Psoas muscle (tissue), 8 donors: ENCODE measurements at places on chromosomes 2 and 18. TPM values are rescaled to one million over a fixed set of nuclear protein-coding genes. Genes with fewer than 3 reads are reported as not detected.

NR4A2 gene
- polyA plus RNA-seq, result 0.31 TPM

SULT6B1 gene
- polyA plus RNA-seq, result not detected

SLC23A3 gene
- polyA plus RNA-seq, result 0.09 TPM

EFEMP1 gene
- polyA plus RNA-seq, result 9.1 TPM

TGFA gene
- polyA plus RNA-seq, result 0.12 TPM

C2orf66 gene
- polyA plus RNA-seq, result not detected

DOK1 gene
- polyA plus RNA-seq, result 1.0 TPM

RIOK3 gene
- 89.9 TPM for polyA plus RNA-seq

ASAP2 gene
- polyA plus RNA-seq, result 2.0 TPM

FASTKD2 gene
- polyA plus RNA-seq, result 54.7 TPM

MDH1 gene
- polyA plus RNA-seq, result 256 TPM

LGALSL gene
- 4.2 TPM for polyA plus RNA-seq

ACKR3 gene
- 14.7 TPM for polyA plus RNA-seq

ARMC9 gene
- 2.2 TPM for polyA plus RNA-seq

DNAH6 gene
- not detected for polyA plus RNA-seq

TACR1 gene
- 0.03 TPM for polyA plus RNA-seq

MYO3B gene
- not detected for polyA plus RNA-seq

ERCC3 gene
- polyA plus RNA-seq, result 22.2 TPM

ACVR1 gene
- 24.1 TPM for polyA plus RNA-seq

ONECUT2 gene
- not detected for polyA plus RNA-seq
